Activated CD4-positive, alpha-beta T cell treated with anti-CD3 and anti-CD28 coated beads for 4 hours (primary cell): ENCODE measurements at places on chromosomes 2 and 18.

- no peak for DNase-seq
These were observed 78.4 kb downstream of the MARCHF4 start for GRCh38 chr2:216293883-216294282.

DNA sequence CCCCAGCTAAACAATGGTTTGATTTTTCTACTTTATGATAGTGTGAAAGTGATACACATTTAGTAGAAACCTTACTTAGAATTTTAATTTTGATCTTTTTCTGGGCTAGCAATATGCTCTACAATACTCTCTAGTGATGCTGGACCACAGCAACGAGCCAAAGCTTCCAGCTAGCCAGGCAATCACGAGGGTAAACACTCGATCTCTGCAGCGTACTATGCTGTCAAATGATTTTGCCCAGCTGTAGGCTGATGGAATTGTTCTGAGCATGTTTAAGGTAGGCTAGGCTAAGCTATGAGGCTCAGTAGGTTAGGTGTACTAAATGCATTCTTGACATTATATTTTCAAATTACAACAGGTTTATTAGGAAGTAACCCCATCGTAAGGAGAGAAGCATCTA lies 207.5 kb downstream of the LRRTM4 start:
- DNase-seq, result no peak

- DNase-seq, result no peak
These were observed 22.9 kb downstream of the CYP27A1 start for GRCh38 chr2:218804817-218805216.

DNA sequence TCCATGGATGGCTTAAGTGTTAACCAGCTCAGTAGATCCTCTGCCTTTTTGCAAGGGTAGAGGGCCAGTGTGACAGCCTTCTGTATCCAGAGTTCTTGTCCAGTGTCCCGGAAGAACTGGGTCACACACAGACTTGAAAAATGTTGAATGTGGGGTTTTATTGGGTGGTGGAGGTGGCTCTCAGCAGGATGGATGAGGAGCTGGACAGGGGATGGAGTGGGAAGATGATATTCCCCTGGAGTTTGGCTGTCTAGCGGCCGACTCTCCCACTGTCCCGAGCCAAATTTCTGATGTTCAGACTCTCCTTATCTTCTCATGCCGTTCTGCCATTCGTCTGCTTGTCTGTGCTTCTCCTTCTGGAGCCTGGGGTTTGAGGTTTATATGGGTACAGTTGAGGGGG lies 72.6 kb downstream of the MYO3B start:
- DNase-seq, result no peak

GRCh38 chr18:2654928-2655177 lies 673 bp upstream of the SMCHD1 start:
- peak; percentile 83 for DNase-seq

GRCh38 chr18:45896991-45897390 lies 70.1 kb downstream of the EPG5 start:
- no peak for DNase-seq

DNA sequence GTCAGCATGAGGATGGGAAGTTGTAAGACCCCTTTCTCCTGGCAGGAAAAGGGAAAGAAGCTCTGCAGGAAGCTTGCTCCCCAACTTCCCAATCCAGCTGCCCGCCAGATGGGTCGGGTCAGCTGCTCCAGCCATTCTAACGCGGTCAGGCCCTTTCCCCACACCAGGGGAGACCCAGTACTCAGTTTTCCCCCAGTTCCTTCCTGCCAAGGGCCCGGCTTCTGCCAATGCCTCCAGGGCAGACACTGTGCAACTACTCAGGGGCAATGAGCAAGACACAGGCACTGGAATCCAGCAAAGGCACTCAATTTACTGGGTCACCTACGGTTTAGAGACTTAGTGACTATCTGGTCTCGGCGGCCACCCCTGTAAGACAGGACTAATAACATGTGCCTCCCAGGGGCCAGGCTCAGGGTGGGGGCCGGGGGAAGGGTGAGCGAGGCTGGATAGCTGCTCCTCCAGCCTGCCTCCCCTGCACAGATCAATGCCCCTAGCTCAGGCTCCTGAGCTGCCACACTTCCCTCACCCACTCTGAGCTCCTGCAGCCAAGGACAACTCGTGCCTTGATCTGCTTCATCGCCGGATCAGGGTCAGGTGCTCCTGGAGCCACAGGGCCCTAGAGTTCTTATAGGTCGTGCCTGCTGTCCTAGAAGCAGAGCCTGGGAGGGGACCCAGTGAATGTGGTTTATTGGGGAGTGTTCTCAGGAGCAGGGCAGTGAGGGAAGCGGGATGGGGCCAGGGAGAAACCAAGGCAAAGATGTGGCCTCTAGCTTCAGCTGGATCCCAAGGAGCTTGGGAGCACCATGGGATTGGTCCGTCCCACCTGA lies 171.1 kb downstream of the ZFP36L2 start:
- no peak for DNase-seq

GRCh38 chr2:190771726-190772125 lies 108.9 kb upstream of the GLS start:
- no peak for DNase-seq

DNA sequence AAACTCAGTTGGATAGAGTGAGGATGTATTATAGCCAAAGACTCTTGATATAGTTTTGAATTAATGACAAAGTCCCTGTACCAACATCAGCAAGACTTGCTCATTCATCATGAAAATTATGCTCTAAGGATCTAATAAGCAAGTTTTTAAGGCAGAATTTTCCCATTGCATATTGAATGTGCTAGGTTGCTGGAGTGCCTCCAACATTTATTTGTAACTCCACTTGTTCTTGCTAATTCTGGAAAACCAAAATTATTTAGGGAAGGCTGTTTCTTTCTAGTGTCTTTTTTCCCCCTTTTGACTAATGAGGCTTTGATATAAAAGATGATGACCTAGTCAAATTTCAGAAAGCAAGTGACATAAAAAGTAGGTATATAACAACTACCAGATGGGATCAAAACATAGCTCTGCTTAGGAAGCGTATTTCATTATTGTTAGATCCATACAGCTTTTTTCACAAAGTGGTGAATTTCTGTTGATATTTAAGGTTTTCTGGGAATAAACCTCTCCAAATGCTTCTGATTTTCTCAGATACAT lies 7.7 kb downstream of the SLC4A10 start:
- no peak for DNase-seq

DNA sequence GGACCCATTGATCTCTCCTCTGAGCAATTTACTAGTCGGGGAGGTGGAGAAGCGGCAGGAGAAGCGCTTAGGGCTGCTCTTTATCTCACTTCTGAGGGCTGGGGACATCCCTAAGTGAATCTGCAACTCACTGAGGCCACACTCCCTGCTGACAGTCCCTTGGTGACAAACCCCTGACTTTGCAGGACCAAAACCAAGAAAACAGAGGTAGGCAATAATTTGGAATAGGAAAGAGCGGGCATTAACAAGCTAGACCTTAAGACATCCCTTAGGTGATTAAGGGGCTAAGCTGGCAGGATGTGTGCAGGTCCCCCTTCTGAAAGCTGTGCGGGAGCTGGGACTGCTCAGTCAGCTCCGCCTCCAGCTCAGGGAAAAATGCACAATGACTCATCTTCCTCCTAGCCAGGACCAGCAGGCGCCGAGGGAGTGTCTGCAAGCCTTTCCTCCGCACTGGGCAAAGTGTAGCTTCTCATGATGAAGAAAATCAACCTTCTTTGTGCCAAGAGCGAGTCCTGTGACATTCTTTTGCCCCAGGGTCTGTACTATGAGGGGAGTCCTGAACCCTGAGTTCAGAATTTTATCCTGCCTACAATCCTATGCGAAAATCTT lies 63.3 kb downstream of the BOD1L2 start:
- no peak for DNase-seq

DNA sequence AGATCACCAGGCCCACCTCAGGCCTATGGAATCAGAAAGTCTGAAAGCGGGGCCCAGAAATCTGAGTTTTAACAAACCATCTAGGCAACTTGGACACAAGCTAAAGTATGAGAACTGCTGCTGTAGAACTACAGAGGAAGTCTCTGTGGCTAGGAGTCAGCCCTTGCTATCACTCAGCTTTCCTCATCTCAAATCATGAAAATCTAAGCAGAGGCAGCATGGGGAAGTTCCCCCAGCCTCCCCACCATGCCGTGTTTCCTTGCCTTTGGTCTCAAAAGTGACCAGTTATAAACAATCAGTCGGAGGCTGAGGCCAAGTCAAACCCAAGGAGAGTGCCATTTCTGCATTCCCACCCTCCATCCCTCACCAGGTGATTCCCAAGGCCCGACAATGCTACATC lies 404.7 kb downstream of the BCL11A start:
- DNase-seq, result no peak

GRCh38 chr2:46806526-46806925 lies 109.1 kb downstream of the MCFD2 start:
- DNase-seq, result no peak

DNA sequence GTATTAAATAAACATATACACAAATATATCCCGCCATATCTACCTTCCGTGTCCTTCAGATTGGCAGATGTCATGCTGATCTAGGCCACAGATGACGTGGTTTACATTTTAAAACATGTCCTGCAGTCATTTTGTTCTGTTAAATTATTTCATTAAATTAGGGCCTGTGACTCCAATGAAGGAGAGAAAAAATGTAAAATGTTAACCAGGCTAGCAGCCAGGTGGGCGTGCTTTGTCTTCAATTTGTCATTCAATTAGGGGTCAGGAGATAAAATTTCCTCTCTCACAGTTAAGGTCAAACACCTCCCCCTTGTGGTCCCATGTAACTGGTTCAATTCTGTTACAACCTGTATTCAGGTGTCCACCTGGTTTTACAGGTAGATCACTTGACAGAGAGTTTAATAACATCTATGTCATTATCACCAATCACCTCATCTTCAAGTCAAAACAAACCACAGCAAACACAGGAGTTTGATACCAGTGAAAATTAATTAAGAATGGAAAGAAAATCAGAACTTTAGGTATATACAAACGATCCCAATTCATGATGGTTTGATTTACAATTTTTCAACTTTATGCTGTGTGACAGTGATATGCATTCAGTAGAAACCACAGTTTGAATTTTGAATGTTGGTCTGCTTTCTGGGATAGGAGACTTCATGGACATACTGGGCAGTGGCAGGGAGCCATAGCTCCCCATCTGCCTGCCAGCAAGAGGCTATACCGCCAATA lies 339.4 kb downstream of the CMPK2 start:
- DNase-seq, result no peak

DNA sequence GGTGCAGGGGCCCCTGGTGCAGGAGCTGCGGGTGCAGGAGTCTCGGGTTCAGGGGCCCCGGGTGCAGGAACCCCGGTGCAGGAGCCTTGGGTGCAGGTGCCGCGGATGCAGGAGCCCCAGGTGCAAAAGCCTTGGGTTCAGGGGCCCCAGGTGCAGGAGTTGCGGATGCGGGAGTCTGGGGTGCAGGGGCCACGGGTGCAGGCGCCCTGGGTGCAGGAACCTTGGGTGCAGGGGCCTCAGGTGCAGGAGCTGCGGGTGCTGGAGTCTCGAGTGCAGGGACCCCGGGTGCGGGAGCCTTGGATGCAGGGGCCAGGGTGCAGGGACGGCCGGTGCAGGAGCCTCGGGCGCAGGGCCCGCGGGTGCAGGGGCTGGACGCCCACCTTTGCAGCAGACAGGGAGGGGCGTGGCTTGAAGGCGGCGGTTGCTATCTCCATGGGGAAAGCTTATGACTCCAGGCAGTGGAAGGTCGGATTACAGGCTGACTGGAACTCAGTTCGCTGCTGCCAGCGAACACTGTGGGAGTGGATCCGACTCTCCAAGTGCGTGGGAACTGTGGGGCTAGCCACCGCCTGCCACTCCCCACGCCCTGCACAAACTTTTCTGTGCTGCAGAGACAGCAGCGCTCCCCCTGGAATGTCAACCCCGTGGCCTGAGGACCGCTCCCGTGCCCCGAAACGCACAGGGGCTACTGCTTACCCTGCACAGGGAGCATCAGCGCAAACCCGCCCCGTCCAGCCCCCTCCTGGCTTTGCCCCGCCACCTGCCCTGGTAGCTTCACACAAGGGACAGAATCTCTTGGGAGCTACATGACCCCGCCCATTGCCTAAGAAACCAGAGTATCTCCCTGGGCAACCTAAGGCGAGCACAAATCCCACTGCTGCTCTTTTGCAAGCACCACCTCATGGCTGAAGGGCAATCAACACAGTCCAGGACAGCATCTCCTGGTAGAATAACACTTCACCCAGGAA lies 40.3 kb downstream of the COPS9 start:
- DNase-seq, result no peak

DNA sequence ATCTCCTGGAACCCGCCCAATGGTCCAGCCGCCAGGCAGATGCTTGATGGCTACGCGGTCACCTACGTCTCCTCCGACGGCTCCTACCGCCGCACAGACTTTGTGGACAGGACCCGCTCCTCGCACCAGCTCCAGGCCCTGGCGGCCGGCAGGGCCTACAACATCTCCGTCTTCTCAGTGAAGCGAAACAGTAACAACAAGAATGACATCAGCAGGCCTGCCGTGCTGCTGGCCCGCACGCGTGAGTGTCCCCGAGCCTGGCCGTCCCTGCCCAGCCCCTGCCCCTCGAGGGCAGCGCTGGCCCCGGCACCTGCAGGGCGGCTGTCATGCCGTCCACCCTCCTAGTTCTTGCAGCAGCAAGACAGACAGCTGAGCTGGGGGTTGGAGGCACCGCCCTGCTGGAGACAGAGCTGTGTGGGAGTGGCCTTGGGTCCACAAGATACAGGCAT lies 36.7 kb downstream of the MTERF4 start:
- DNase-seq, result no peak

GRCh38 chr2:142745691-142746090 lies 131.8 kb upstream of the KYNU start:
- DNase-seq, result no peak

- peak; percentile 88 for DNase-seq
These were observed 1.1 kb upstream of the DUSP2 start for GRCh38 chr2:96146153-96146880.

GRCh38 chr2:196836440-196836839 lies 27.3 kb upstream of the C2orf66 start:
- no peak for DNase-seq

- no peak for DNase-seq
These were observed 72.1 kb downstream of the NRP2 start for GRCh38 chr2:205754285-205754923.

- no peak for DNase-seq
These were observed 60.6 kb downstream of the SCN1A start for GRCh38 chr2:166067229-166067628.

DNA sequence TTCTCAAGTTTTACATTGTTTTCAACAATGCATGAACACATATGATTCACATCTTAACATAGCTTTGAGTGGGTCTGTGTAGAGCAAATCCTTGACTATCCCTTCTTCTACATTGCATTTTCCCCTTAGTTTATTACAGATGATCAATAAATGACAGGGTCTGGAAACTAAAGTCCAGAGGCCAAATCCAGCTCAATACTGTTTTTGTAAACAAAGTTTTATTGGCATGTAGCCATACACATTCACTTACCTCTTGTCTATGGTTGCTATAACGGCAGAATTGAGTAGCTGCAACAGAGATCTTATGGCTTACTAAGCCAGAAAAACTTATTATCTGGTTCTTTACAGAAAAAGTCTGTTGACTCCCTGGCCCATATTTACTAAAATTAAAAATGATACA lies 12.8 kb downstream of the FANCL start:
- DNase-seq, result no peak

DNA sequence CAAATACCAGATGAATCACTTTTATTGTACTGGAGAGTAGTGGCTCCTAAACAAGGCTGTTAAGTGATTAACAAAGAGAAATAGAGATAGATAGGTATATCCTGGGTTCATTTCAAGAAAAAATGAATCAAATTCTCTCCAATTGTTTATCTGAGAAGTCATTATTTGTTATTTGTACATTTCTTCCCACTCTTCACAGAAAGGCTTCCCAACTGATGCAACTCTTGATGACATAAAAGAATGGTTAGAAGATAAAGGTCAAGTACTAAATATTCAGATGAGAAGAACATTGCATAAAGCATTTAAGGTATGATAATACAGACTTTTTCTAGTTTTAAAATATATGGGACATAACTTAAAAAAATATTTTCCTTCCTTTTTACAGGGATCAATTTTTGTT lies 7.9 kb downstream of the SSB start:
- DNase-seq, result no peak
